ENCODE measurements at places on chromosomes 3 and 15.

DNA sequence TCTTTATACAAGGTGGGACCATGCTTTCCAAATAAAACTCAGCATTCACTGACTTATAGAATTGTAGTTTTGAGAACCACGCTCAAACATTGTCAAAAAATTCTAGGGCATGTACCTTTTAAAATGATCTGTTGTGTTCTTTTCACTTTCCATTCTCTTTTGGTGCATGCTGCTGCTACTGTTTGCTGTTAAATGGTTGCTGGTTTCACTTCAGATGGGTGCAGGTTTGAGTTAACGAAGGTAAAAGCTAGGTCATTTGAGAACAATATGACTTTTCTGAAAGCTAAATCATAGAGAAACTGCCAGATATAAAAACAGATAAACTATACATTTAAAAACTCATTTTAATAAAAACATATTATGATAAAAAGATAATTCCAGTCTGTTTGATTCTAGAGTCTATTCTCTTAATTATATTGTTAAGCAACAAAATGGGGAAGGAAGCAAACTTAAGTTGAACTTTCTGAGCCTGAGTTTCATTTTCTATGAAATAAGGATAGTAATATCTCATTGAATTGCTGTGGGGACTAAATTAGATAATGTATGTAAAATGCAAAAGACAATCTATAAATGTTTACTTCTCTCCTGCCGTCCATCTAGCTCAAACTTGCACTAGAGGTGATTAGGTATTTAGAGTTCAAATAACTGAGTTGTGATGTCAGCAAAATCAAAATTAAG lies 82.4 kb downstream of the OXSM start:
- DNase-seq = no peak

GRCh38 chr15:40251486-40252140 lies 12.8 kb downstream of the PAK6 start:
- no peak for DNase-seq

GRCh38 chr3:19202303-19202702 lies 54.0 kb downstream of the KCNH8 start:
- no peak for DNase-seq

DNA sequence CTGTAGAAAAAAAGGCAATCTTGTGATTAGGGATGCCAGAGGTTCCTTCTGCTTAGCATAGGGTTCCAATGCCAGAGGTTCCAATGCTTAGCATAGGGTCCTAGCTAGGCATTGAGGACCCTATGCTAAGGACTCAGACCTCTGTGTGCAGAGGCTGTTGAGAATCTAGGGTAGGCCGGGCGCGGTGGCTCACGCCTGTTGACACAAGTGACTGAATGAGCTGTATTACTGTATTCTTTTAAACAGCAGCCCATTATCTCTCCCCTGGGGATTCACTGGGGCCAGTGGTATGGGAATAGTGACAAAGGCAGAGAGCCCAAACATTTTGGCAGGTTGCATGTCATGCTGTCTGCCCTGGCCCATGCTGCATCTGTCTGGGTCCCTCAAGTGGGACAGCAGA lies 16.2 kb downstream of the PAK6 start:
- DNase-seq = no peak

DNA sequence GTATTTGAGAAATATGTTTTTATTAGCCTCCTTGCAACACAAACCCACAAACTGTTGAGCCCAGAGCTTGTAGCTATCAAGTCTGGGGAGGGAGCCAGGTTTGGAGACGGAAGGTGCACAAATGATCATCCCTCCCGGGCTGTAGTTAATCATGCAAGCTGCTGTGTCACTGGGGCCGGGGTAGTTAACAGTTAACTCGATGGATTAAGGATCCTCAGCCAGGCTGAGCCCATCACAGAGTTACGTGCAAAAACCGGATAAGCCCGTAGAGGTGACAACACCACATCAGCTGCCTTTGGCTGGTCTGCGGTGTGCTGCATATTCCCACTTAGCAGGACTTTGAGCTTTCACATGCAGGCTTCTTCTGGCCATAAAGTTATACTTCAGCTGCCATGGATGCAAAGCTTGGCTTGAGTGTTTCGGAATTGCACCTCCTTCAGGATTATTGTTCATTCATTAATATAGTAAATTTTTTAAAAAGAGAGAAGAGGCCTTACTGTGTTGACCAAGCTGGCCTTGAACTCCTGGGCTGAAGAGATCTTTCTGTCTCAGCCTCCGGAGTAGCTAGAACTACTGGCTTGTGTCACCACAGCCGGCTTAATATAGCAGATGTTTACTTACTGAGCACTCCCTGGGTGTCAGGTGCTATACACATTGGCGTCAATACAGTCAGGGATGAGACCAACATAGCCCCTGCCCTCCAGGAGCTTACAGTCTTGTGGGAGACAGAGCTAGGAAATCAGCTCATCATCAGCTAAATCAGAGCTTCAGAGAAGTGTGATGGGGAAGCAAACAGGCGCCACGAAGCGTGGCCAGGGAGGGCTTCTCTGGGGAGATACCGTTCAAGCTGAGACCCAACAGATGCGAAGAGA lies 226.8 kb upstream of the BHLHE40 start:
- no peak for DNase-seq

DNA sequence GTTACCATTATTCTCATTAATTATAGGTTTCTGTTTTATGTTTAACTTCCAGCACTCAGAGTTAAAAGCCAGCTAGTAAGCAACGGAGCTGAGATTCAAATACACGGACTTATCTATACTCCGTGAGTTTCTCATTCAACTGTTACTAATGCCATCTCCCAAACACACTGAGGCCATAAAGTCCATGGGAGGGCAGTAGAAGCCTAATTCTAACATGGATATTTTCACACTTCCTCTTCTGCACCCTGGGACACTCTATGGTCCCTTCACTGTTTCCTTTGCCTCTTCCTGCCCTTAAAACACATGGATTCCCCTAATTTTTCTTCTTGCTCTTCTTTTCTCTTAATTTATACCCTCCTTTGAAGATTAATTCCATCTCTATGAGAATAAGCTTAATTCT lies 245.0 kb downstream of the KLF13 start:
- no peak for DNase-seq

GRCh38 chr3:17852217-17852616 lies 109.8 kb upstream of the TBC1D5 start:
- DNase-seq = no peak

DNA sequence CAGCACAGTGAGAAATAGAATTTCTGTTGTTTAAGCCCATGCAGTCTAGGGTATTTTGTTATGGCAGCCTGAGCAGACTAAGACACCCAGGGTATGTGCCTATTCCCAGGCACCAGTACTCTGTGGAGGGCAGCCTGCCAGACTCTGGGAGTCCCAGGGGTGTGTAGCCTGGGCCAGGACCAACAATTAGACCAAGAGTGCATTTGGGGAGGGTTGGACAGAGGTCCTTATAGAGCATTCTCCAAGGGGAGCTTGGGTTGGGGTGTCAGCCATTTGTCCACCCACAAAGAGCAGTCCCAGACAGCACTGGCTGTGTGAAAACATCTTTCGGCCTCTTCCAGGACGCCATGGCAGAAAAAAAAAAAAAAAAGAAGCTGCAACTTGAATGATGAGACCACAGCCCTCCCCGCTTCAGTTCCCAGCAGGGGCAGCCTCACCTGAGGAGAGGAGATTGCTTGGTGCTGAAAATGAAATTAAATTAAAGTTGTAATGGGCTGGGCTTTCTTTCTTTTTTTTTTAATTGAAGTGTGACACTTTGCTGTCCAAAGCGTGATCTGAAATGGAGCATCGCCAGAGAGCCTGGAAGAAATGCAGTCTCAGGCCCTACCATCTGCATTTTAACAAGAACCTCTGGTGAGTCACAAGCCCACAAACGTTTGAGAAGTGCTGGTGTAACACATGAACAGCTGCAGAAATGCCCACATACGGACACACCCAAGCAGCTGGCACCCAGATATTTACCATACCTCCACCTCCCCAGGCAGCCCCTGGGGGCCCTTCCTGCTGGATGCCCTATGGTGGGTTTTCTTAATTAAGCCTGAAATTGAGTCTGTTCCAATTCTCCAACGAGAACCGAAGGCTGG lies 21.3 kb upstream of the CAV3 start:
- no peak for DNase-seq

GRCh38 chr3:40871394-40871793 lies 327.9 kb upstream of the CTNNB1 start:
- no peak for DNase-seq

GRCh38 chr15:69508659-69509058 lies 56.0 kb downstream of the RPLP1 start:
- no peak for DNase-seq

DNA sequence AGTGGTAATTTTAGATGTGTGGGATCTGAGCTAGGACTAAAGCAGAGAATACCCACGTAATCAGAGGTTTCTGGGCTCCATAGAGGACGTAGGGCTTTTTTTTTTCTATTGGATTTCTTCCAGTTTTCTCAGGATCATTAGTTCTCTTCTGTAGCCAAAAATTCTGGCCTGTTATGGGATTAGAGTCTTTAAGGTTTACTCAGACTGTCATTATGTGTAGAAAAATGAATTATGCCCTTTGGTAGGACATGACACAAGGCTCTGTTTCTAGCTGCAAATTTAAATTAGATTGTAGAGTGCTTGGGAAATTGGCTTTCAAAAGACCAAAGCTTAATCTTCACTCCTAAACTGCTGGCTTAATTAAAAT lies 1.9 kb downstream of the SETD5 start:
- DNase-seq = no peak

DNA sequence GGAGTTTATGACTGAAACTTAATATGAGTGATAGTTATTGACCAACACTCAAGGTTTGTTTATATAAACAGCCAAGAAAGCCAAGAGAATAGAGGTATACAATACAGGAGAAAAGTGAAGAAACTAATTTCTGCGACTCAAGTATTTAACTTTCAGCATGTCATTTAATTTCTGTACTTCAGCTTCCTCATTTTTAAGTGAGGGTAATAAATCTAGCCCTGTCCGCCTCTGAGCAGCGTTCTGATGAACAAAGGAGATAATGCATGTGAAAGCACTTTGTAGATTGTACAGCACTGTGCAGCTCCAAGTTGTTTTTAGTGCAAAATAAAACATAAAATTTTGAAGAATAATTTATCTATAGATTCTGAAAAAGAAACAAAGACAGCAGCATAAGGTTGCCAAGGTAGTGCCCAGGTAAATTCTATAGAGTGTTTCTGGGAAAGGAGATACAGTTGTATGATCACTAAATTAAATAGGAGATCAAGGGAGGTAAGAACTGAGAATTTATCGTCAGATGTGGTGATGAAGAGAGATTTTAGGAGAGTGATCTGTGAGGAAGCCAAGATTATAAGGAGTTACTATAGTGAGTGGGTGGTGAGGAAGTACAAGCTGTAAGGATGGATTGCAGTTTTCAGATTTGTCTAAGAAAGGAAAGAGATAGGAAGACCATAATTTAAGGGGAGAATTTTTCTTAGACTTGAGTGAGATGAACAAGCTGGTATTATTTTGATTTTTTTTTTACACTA lies 71.3 kb downstream of the RASA2 start:
- no peak for DNase-seq

- no peak for DNase-seq
Observed at GRCh38 chr15:89499156-89499555, 2.8 kb upstream of the RHCG start.

DNA sequence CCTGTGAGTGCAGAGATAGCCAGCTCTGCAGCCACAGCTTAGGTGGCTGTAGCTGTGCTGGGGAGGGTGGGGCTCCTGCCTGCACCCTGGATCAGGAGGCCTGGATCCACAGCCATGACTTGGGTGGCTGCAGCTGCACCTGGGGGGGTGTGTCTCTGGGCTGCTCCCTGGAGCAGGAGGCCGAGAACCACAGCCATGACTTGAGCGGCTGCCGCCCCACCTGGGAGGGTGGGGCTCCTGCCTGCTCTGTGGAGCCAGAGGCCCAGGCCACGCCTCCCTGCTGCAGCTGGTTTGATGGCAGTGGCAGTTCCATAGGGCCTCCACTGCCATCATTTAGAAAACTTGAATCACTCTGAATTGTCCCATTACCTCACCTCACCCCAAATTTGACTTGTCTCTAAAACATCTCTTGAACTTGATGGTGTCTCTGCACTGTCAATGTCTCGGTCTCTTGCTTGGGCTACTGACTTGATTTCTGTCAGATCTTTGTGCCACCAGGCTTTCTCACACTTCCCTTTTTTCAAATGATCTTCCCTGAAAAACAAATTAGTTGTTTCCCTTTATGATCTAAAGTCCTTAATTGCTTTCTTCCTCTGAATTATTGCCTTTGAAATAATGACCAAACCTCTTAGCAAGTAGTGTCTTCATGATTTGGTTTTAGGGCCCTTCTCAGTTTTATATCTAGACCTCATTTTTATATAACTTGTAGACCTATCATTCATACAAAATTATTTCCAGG lies 313.2 kb upstream of the MME start:
- no peak for DNase-seq

- DNase-seq = no peak
Observed at GRCh38 chr15:101086394-101087171, 165.3 kb downstream of the CHSY1 start.

DNA sequence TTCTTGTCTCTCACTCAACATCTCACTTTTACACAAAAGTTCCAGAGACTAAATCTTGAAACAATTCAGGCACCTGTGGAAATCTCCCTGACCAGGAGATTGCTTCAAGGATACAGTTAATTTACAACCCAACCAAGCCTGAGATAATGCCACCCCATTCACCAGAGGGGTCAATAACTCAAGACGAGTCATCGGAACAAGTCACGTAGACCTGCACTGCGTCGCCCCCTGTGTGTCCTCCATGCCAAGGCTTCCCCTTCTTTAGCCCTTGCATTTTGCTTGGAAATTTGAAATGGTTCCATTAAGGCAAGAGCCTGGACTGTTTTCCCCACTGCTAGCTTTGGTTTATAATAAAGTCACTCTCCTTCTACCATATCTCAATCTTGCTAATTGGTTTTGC lies 129.0 kb upstream of the NEO1 start:
- DNase-seq = no peak

- DNase-seq = no peak
Observed at GRCh38 chr3:110262896-110263295, 808.7 kb upstream of the NECTIN3 start.

GRCh38 chr15:56868170-56868569 lies 50.3 kb upstream of the TCF12 start:
- DNase-seq = no peak

DNA sequence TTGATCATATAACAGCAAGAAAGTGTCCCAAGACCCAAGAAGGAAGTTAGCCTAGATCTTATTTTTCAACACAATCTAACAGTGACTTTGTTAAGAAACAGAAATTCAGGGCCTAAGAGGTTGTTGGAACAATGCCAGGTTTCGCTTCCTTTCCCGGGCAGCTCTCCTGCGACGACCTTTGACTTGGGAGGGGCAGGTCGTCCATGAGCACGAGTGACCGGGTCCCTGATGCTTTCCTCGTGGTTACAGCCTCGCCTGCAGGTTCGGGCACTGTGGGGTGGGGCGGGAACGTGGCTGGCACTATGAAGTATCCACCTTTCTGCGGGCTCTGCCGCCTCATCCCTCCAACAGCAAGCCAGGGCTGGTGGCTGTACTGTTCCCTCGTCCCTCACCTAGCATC lies 90.1 kb upstream of the RGMA start:
- no peak for DNase-seq

Measured in activated T-helper 9 cell treated with anti-CD3 and anti-CD28 coated beads, Interleukin-2, amount 50 U/mL, for 16 hours (primary cell).